ENCODE measurements at places on chromosomes 2 and 18. TPM values are rescaled to one million over a fixed set of nuclear protein-coding genes. Genes with fewer than 3 reads are reported as not detected.

DNA sequence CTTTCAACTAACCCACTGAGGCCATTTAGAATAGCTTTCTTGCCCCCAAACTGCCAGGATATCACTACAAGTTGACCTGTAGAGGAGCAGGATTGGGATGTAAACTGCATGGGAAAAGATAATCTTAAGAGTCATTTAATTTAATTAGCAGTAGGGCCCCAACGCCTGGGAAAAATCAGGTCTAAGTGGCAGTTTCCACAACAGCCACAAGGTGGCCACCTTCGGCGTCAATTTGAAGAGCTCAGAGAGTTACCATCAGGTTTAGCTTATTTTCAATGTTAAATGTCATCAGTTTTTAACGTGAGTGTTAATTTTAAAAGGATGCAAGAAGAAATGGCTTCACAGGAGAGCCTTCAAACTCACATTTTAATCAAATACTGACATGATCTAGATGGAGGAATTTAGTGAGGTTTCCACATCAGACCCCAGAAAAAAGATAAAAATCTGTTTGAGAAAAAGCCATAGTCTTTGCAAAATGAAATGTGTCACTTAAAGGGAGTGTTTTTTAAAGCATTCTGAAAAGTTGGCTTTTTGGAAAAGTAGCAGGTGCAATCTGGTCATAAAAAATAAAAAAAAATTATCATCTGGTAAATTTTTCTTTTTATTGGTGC is 77.3 kb upstream of the UPP2 start:
- peaks cover 1% of the 10 kb centered on the region for H3K4me1 ChIP-seq
- H3K27me3 ChIP-seq = no peaks in the 10 kb centered on the region
- peak; percentile 69 for DNase-seq
- H3K4me3 ChIP-seq = no peak overlapping the region

GRCh38 chr18:59123588-59124369 is 15.9 kb upstream of the SEC11C start:
- no peak overlapping the region for H3K4me3 ChIP-seq
- H3K27me3 ChIP-seq = no peaks in the 10 kb centered on the region
- DNase-seq = peak; percentile 46
- no peak overlapping the region for H3K27ac ChIP-seq
- no peaks in the 10 kb centered on the region for H3K36me3 ChIP-seq

DNA sequence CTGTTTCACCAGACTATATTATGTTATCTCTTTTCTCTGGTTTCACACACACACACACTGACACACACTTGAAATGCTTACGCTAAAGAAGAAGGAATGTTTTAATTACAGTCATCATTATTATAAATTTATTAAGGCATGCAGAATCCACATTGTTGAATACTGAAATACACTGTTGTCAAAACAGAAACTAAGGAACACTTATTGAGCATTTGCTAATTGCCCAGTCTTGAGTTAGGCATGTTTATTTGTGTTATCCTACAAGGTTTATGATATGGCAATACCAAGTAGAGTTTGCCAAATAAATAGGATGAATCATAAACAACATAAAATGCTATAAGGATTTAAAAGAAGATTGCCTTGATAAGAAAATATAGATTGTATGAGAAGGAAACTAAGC is 917.0 kb upstream of the PIK3C3 start:
- no peaks in the 10 kb centered on the region for H3K4me1 ChIP-seq
- H3K27ac ChIP-seq = no peak overlapping the region
- H3K4me3 ChIP-seq = no peak overlapping the region
- no peak for DNase-seq

GRCh38 chr18:35974181-35974580 is 1.7 kb downstream of the RMP24 start:
- peaks cover 45% of the 10 kb centered on the region for H3K36me3 ChIP-seq
- DNase-seq = no peak
- no peaks in the 10 kb centered on the region for H3K4me1 ChIP-seq
- H3K4me3 ChIP-seq = no peak overlapping the region
- H3K27me3 ChIP-seq = no peaks in the 10 kb centered on the region

The ZC3H15 gene
- 95.1 TPM for total RNA-seq

The NOL4 gene
- total RNA-seq = 36.7 TPM

The TIMM21 gene
- total RNA-seq = 85.1 TPM

The CFAP221 gene
- total RNA-seq = 1.5 TPM
